ENCODE measurements at places on chromosomes 6 and 20.

GRCh38 chr20:51019656-51020592 is 3.0 kb downstream of the KCNG1 start:
- no peak for DNase-seq

- DNase-seq = no peak
Measured at GRCh38 chr6:45710304-45710821, 305.3 kb downstream of the CLIC5 start.

DNA sequence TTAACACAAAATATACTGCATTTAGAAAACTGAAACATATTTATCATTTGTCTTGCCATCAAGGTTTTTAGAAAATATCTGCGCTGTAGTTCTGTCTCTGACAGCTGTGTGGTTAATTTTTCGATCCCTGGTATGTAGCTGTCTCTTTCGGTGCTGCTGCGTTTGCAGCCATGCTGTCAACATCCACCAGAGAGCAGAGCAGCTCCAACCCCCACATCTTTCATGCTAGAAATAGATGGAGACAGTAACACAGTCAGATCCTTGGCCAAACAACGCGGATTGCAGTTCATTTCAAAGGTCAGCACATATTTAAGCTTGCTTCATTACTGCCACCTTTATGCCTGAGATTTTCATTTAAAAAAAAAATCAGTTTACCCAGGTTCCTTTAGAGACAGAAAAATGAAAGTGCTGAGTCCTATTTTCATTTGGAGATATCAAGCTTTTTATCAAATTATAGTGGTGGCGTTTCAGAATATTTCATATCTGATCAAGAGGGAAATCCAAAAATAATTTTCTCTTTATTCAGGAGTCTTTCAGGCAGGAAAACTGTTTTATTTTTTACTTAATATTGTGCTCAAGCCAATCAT is 157.7 kb upstream of the MMS22L start:
- DNase-seq = peak; percentile 7

GRCh38 chr20:62733891-62734290 is 25.3 kb downstream of the NTSR1 start:
- DNase-seq = no peak

- no peak for DNase-seq
Measured at GRCh38 chr6:169921217-169921616, 169.8 kb downstream of the ERMARD start.

DNA sequence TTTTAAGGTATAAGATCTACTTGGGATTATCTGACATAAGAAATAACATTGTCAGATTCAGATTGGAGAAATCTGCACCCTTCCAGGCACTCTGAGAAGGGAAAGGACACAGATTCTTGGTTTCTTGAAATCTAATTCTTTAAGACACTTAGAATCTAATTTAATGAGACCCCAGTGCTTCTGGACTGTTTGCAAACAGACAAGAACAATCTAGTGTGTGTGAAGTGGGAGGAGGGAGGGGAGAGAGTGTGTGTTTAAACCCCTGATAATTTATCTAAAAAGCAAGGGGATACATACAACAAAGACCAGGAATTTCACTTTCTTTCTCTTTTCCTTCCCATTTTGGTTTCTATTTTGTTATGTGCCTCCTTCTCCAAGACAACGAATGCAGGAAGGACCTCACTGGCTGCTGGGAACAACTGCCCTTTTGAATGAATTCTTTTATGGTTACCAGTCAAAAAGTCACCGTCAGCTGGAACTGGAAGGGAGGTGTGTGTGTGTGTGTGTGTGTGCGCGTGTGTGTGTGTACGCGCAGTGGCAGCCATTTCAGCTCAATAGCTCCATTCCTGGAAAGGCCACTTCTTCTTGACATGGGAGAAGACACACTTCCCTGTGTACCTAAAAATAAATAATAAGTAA is 129.4 kb downstream of the BCAS1 start:
- no peak for DNase-seq

GRCh38 chr20:36866681-36867495 is 9.1 kb upstream of the TLDC2 start:
- no peak for DNase-seq

DNA sequence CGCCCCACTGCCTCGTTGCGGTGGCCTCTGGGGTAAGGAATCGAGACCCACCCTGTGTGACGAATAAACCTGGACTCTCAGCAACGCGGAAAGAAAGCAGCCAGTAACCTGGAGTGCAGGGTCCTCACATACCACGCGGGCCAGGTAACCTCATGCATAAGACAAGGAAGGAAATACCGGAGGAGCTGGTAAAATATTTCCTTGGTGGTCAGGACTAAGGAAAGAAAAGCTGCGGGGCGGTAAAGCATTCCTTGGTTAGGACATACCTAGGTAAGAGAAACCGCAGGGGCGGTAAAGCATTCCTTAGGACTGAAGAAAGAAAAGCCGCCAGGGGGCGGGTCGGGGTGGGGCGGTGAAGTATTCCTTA is 80.7 kb downstream of the SYTL3 start:
- DNase-seq = no peak

DNA sequence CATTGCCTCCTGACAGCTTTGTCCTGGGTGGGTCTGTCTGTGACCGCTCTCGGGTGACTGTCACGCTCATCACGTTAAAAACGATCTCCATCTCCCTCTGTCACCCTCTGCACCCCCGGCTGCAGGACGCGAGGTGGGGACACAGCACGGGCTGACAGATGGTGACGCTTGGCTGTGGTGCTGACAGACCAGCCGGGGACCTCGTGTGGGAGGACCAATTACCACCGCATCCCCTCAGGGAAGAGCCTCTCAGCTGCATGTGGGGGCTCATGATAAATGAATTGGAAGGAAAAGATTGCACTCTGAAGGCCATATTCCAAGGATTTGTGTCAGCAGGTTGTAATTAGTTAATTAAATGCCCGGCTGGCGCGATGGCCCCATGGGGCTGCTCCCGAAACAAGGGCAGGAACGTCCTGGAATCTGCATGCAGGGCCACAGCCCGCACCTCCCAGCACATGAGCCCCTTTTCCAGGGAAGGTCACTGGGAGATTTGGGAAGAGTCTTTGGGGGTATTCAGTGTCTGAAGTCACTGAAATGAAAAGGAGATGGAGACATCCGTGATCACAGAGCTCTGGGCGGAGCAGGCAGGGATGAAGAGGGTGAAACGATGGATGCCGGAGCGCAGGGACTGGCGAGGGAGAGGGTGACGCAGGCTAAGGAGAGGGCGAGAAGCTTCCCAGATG is 87.1 kb downstream of the ERMARD start:
- no peak for DNase-seq

DNA sequence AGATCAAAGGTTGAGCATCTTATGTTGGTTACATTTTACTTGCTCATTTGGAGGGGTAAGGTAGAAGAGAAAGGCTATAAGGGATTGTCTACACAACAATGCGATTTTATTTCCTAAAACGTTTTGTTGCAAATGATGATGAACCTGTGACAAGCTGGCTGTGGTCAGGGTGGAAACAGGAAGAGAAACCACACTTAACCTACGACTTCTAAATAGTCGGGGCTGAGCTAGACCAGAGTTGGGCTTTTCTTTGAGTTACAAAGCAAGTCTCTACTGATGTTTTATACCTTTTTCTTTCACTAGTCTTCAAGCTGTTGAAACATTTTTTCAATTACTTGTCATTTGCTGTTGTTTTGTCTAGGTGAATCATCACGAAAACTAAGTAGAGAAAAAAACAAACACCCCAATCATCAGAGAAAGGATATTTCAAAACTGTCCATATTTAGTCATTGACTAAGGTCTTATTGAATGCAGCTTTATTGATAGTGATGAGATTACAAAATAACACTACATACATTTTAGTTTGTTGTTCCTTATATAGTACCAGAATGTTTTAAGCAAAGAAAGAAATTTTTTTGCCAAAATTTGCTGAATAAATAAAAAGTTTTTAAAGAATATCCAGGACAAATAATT is 18.0 kb downstream of the KLHL31 start:
- no peak for DNase-seq

DNA sequence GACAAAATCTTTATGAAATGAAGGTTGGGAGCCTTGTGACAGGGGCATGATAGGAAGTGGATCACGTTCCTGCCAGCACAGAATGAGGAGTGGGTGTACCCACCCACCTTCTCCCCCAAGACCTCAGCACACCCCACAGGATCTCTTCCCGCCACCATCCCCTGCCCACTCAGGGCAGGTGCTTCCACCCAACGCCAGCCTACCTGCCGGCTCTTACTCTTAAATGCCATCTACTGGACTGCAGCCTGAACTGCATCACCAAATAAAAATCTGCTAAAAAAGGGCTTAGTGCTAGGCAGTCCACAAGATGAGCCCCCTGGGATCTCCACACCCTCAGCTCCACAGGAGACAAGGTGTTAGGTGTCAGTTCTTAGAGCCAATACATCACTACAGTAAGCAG is 20.6 kb downstream of the DTNBP1 start:
- DNase-seq = no peak

DNA sequence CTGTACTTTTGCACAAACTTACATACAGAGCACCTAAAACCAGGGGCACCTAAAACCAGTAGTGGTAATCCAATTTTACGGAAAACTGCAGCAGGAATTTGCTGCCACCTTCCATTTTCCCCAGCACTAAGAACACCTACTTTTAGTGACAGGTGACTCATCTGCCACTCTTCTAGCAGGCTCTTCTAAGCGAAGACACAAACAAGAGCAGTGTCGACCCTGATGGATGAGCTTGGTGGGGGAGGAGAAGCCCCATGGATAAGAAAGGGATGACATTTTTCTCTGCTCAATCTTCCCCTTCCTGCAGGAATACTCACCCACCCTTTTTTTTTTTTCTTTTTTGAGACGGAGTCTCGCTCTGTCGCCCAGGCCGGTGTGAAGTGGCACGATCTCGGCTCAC is 116.9 kb downstream of the GMPR start:
- DNase-seq = no peak

DNA sequence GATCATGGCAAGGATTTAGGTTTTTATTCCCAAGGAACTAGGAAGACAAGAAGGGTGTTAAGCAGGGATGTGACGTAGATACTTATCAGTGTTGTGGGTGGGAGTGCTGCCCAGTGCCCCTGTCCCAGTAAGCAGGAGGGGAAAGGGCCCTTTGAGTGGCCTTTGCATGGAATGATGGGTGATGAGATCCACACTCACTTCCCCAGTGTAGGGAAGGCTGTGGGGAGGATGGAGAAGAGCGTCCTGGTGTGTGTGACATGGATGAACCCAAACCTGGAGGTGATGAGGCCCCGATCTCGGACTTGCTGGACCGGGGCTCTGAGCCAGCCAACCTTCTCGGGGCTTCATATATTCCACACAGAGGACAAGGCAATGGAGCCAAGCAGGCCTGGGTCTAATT is 610.9 kb downstream of the CDH26 start:
- DNase-seq = no peak

DNA sequence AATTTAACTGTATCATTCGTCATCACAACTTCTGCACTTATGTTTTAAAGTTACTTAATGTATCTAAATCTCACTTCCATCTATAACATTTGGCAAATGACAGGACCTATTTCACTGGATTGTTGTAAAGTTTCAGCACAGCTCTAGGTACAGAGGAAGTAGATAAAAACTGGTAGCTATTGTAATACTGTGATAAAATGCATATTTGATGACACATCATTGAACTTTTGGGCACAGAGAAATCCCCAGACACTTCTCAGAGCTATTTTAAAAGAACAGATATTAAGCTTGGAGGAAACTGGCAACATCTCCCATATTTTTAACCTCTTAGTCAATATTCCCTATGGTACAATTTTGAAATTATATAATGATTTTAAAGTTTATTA is 138.7 kb downstream of the RFPL4B start:
- no peak for DNase-seq

DNA sequence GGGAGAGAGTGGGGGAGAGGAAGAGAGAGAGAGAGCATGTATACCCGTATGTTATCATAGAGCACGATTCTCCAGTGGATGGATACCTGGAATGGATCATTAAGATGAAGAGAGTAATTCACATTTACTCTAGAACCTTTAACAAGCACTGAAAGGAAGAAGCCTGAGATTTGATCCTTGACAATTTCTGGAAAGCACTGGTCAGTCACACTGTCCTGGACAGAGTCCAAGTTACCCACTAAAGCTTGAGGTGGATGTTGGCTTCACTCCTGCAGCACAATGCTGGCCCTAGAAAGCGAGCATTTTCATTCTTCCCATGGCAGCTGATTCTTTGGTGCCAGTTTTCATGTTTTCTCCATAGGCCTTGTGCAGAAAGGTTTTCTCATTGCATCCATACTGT is 25.6 kb downstream of the NFYA start:
- DNase-seq = no peak

GRCh38 chr20:17860301-17861197 is 108.0 kb downstream of the SNX5 start:
- no peak for DNase-seq

DNA sequence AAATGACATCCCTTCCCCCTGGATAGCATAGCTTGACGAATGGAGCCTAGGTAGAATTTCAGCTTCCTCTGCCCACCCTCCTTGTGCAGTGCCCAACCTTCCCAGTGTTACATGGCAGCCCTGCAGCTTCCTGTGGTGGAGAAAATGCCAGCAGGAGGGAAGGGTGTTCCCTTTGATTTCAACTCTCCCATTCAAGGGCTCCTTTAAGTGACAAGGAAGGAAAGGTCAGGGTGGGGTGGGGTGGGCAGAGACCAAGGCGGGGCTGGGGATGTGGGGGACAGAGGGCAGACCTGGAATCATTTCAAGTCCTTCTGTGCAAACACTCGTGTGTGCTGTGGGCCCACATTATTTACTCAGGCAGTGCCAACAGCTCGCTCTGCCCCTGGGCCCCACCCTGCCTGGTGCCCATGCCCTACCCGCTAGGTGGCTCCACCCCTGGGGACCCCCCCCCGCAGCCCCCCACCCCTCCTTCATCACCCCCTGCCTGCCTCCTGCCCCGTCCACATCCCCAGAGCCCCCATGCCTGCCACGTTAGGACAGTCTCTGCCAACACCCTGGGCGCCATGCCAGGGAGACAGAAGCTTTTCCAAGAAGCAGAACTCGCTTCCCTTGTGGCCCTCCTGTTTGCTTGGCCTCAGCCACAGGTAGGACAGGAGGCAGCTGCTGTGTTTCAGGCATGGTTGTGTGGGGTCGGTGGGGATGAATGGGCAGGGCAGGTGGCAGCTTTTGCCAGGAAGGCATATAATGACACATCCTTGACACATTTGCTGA is 9.4 kb downstream of the SPDEF start:
- no peak for DNase-seq

GRCh38 chr20:49888212-49889000 is 26.9 kb downstream of the SPATA2 start:
- DNase-seq = peak; percentile 96

GRCh38 chr6:6703699-6704098 is 115.2 kb downstream of the LY86 start:
- no peak for DNase-seq
